Thoracic aorta (tissue), 2 donors: ENCODE measurements at places on chromosomes 5 and 9. TPM values are rescaled to one million over a fixed set of nuclear protein-coding genes. Genes with fewer than 3 reads are reported as not detected.

VAV2 gene
- total RNA-seq: 10.1 TPM

GLRA1 gene
- not detected for total RNA-seq

KIF24 gene
- total RNA-seq: 1.1 TPM

ADGRD2 gene
- total RNA-seq: not detected

SLC45A2 gene
- not detected for total RNA-seq

ARHGEF39 gene
- 1.2 TPM for total RNA-seq

STK32A gene
- total RNA-seq: 9.5 TPM

PDCD1LG2 gene
- total RNA-seq: 1.1 TPM

STPG3 gene
- total RNA-seq: not detected

GAPT gene
- 1.6 TPM for total RNA-seq

ARL10 gene
- 10.4 TPM for total RNA-seq

EXD3 gene
- total RNA-seq: 29.4 TPM

ISOC1 gene
- 10.9 TPM for total RNA-seq

SLC36A3 gene
- total RNA-seq: not detected

SLC1A3 gene
- total RNA-seq: 44.7 TPM

PHF24 gene
- total RNA-seq: 0.35 TPM

ARL14EPL gene
- total RNA-seq: not detected

TTC23L gene
- total RNA-seq: 3.7 TPM

DIPK1B gene
- total RNA-seq: 6.9 TPM

PLAC8L1 gene
- total RNA-seq: not detected

KCNIP1 gene
- total RNA-seq: not detected

KYAT1 gene
- 5.4 TPM for total RNA-seq

ZBTB26 gene
- 4.9 TPM for total RNA-seq

ZNF169 gene
- total RNA-seq: 11.9 TPM

IL13 gene
- not detected for total RNA-seq

PRDM9 gene
- not detected for total RNA-seq

SPINK6 gene
- not detected for total RNA-seq

PRUNE2 gene
- total RNA-seq: 420 TPM

FAM193B gene
- 76.6 TPM for total RNA-seq

FGD3 gene
- 9.9 TPM for total RNA-seq

SPRY4 gene
- total RNA-seq: 136 TPM

SPINK5 gene
- not detected for total RNA-seq

FAM170A gene
- total RNA-seq: not detected

IFNA21 gene
- total RNA-seq: not detected

OSMR gene
- 190 TPM for total RNA-seq
